ENCODE measurements at places on chromosomes 2 and 18.

GRCh38 chr18:57869221-57869620, 66.1 kb upstream of the ATP8B1 start:
- DNase-seq: no peak

GRCh38 chr2:118121986-118122524, 33.8 kb downstream of the INSIG2 start:
- DNase-seq: no peak

DNA sequence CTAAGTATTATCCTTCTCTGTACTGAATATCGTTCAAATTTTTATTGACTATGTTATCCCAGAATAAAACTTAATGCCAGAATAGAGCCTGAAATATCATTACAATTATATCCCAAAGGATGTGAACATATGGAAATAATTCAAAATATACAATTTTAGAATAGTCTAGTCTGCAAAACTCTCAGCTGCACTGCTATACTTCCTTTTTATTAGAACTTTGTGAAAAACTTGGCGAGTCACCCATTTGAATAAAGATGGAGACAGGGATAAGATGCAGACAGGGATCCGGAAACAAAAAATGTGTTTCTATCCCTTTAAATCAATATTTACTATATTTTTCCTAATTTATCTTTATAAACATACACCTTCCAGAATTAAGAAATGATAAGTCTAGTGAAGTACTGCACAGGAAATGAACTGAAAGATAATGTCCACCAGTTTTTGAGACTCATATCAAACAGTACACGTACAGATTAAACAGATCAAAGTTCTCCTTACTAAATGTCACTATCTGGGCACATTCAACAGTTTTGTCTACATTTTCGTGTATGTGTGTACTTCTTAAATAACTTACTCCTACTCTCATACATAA, 107.8 kb downstream of the MEP1B start:
- no peak for DNase-seq

DNA sequence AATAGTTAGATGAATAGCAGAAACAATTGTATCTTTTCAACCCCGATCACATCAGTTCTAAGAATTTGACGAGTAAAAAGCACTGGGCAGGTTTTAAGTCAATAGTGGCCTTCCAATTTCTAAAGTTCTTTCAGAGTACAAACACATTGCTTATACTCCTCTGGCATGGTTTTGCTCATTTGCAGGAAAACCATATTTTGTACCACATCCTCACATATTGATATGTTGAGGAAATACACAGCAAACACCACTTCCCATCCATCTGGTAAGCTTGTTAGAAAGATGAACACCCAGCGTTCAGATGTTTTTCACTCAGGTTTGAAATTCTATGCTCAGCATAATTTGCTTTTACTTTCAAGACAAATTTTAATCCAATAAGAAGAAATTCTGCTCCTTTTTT, 344.6 kb upstream of the ACVR2A start:
- no peak for DNase-seq

DNA sequence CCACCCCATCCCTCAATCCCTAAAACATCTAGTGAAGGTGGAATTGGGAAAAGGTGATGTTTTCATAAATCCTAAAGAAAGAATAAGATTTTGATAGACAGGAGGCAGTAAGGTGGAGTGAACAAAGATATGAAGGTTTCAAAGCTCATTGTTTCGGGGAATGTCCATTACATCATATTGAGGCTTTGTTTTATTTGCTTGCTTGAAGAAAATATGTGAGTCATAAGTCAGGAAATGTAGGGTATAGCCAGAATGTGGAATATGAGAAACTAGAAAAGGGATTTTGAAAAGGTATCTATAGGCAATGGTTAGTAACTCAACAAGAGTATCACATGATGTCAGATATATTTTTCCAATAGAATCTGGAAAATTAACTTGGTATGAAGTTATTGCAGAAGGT, 1178.5 kb upstream of the ACVR2A start:
- no peak for DNase-seq

GRCh38 chr2:70904371-70905216, 31.1 kb upstream of the ATP6V1B1 start:
- no peak for DNase-seq

GRCh38 chr2:37718515-37719161, 47.2 kb upstream of the CDC42EP3 start:
- no peak for DNase-seq

GRCh38 chr2:26095758-26096157, 61.9 kb downstream of the RAB10 start:
- no peak for DNase-seq

DNA sequence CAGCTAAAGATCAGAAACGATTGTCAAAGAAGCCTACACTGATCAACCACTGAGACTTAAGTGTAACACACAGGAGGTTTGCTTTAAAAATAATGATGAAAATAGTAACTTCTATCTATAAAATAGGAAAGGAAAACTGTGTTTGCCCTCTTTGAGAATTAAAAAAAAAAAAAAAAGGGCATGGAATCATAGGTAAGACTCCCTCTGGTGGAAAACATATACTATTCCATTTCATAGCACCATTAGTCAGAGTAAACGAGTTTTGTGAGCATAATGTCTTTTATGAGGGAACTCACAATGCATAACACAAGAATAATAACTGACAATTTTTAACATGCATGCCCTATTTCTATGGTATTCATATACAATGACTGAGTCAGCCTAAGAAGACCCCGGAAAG, 36.3 kb downstream of the SLC35F5 start:
- DNase-seq: no peak

DNA sequence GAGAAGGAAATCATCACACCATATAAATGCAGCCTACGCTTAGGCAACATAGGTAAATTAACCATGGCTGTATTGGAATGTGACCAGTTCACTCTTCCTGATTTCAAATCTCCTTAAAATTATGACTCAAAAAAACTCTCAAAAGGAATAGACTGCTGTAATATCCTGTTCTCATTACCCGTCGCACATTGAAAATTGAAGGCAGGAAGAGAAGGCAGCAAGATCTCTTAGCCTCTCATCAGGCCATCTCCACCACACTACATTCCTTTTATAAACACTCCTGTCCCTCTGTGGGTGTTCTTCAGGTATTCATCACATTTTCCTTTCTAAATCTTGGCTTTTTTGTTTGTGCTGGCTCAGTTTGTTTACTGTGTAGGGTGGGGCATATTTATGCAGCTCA, 83.2 kb downstream of the PPP1R1C start:
- DNase-seq: no peak

DNA sequence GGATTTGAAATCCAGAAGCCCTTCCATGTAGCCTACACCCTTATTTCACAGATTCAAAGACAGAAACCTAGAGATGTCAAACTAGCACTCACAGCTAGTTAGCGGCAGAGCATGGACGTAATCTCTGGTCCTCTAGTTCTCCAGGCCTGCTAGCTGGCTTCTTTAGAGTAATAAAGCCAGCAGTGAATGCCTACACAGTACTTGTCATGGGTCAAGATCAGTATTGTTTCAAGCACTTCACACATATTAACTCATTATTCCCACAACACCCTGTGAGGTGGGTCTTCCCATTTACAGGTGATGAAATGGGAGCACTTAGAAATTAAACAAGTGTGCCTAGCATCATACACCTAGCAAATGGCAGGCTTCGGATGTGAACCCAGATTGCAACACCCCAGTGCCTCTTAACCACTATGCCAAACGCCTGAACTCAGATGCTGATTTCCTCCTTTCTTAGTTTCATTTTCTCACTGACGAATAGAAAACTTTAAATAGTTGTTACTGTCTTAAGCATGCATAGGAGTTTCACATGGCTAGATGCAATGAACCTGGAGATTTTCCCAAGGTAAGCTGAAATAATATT, 14.5 kb upstream of the ZBTB14 start:
- DNase-seq: no peak

DNA sequence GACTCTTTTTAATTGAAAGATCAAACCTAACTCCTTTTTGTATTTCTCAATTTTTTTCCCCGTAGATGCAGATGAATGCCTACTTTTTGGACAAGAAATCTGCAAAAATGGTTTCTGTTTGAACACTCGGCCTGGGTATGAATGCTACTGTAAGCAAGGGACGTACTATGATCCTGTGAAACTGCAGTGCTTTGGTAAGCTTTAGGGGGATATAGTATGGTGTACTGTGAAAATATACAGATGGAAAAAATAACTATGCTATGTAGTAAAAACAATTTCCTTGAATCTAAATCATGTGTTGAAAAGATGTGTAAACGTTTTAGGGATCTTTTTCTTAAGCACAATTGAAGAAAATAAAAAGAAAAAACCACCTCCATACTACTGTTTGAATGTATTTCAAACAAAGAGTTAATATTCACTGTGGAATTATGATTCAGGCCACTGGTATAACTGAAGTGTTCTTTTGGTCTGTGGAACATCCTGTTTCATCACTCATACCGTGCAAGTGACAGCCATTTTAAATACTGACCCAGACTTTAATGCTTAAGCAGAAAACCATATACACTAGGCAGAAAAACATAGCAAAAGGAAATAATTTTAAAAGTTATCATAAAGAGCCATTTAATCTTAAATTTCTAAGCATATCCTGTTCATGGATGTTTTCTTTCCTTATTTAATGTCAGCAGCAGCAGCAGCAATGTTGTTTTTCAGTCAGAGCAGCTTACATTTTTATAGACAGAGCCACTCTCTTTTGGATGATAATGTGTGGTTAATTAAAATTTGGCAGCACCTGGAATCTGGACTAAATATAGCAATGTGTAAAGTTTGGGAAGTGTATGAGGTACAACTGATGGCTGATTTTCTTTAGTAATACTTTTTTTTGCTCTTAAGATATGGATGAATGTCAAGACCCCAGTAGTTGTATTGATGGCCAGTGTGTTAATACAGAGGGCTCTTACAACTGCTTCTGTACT, 112.8 kb upstream of the RASGRP3 start:
- peak; percentile 54 for DNase-seq

- DNase-seq: no peak
Observed at GRCh38 chr18:33837191-33837590, 259.2 kb downstream of the ASXL3 start.

- no peak for DNase-seq
Observed at GRCh38 chr18:2075499-2075898, 495.8 kb downstream of the METTL4 start.

DNA sequence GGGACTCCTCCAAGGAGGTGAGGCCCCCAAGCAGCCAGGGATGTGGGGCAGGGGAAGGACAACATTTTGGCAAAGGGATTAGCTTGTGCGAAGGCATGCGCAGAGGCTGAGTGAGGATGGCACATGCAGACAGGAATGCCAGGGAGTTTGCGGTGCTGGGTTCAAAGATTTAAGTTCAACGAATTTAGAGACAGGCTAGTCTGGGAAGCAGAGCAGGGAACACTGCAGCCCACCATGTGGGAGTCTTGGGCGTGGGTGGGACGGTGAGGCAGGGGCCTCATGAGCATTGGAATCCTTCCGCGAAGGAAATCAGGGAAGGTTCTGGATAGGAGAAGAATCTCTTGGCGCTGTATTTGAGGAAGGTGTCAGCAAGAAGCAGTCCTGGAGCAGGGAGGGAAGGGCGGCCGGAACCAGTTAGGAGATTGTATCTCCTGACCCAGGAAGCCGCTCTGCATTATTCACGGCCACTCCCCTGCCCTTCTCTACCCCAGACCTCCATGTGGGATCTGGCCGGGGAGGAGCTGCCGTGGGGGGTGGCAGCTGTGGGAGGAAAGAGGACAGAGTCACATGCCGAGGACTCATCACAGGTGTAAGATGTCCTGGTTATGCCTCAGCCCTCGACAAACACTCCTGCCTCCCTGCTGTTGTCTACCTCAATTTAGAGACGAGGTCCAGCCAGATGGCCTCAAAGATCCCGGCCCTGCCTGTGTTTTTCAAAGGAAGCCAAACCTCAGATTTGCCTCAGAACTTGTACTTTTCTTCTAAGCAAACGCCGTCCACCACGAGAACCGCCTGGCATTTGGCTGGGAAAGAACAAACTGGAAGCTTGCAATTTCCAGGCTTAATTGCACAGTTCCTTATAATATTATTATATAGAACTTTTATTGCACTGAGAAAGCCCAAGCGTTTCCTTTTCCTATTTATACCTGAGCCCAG, 123.7 kb upstream of the SMAD2 start:
- DNase-seq: no peak

DNA sequence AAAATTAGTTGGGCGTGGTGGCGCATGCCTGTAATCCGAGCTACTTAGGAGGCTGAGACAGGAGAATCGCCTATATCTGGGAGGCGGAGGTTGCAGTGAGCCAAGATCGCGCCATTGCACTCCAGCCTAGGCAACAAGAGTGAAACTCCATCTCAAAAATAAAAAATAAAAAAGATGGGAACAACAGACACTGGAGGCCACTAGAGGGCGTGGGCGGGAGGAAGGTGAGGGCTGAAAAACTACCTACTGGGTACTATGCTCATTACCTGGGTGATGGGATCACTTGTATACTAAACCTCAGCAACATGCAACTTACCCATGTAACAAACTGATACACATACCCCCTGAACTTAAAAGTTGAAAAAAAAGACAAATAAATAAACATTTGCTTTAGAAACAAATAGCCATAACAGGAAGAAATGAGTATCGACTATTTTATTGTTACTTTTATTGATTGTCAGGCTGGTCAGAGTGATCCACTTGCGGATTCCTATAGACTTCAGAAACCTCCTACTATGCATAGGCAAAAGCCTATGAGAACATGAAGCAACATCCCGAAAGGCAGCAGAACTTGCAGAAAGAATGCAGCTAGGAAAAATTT, 61.0 kb downstream of the TMEM163 start:
- no peak for DNase-seq

- DNase-seq: no peak
Observed at GRCh38 chr2:164887434-164888144, 46.0 kb upstream of the COBLL1 start.

DNA sequence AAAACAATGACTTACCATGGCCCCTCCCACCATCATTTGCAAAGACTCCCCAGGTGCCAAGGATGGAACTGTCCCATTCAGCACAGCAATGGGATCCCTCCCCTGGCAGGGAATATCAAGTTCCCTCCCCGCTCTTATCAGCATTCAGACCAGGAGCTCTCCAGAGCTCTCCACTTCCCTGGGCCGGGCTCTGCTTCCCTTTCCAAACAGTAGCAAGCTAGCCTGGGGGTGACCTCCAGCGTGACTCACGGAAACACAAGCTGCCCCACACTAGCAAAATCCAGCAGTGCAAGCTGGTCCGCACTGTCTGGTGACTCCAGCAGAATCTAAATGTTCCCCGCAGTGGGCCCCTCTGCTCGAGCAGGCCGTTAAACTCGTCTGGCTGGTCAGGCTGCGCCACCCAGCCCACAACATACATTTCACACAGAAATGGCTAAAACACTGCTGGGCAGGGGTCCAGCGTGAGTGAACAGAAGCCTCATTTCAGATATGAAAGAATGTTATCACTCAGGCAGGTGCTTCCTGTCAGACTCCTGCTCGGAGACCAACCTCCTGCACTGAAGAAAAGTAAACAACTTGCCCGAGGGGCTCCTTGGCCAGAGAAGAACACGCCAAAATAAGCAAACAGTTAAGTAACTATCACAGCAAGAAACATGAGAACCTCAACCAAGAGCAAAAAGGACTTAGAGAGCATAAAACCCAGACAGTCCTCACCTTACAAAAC, 33.9 kb downstream of the STAT1 start:
- DNase-seq: no peak

DNA sequence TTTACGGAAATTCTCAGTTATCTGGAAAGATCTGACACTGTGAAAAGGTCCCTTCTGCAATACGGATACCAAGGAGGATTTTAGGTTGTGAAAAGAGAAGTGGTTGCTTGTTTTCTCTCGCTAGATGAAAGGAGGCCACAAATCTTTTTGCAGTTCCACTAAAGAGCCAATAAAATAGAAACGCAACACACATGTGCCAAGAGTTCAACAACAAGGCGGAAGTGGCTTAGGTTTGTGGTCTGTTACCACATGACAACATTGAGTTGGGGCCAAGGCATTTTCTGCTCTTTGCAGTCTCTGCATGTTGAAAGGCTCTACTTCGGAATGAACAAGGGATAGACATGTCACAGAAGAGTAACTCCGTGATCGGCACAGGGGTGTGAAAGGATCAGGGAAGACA, 115.7 kb upstream of the OSR1 start:
- DNase-seq: peak; percentile 65
